ENCODE measurements at places on chromosomes 11 and 22. TPM values are rescaled to one million over a fixed set of nuclear protein-coding genes. Genes with fewer than 3 reads are reported as not detected.

The LRRC10B gene
- polyA plus RNA-seq = 1.3 TPM

The TRIM34 gene
- polyA plus RNA-seq = 11.6 TPM

GRCh38 chr11:75028724-75029123 is 40.0 kb downstream of the NEU3 start:
- DNase-seq = no peak

DNA sequence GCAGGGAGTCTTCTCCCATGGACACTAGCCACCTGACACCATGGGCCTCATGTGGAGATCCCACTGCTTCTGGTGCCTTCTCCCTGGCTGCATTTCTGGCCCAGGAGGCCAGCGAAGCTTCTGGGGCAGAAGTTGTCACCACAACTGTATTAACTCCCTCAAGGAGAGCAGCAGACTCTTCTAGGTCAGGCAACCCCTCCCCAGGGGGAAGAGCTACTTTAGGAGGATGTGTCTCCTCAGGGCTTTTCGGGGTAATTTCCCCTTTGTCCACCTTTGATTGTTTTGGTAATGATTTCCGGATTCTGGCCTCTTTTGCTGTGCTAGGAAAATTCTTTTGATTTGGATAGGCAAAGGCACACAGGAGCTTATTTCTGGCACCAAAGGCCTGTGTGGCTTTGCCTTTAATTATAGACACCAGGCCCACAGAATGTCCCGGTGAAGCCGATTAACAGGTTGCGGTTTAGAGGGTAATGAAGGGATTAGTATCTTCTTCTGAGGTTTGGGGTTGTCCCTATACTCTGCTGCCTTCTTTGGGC is 8.9 kb upstream of the UCP2 start:
- no peak for DNase-seq

The NLRP14 gene
- 0.82 TPM for polyA plus RNA-seq

- DNase-seq = no peak
Observed at GRCh38 chr11:121841487-121842191, 274.4 kb downstream of the BLID start.

DNA sequence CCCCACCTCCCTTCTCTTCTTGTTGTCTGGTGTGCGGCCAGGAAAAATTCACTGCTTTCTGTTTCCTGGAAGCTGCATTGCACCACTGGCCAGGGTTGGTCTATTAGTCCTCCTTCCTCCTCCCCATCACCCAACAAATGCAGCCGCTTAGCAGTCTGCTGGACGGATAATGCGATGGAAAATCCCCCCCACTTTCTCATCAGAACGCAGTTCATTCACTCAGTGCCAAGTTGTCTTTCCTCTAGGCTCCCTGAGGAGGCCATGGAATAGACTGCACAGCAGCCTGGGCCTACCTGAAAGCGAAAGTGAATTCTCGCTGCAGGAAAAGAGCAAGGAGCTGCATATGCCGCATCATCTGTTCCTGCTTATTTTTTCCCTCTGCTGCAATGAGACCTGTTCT is 513.6 kb downstream of the METTL15 start:
- peak; percentile 21 for DNase-seq

DNA sequence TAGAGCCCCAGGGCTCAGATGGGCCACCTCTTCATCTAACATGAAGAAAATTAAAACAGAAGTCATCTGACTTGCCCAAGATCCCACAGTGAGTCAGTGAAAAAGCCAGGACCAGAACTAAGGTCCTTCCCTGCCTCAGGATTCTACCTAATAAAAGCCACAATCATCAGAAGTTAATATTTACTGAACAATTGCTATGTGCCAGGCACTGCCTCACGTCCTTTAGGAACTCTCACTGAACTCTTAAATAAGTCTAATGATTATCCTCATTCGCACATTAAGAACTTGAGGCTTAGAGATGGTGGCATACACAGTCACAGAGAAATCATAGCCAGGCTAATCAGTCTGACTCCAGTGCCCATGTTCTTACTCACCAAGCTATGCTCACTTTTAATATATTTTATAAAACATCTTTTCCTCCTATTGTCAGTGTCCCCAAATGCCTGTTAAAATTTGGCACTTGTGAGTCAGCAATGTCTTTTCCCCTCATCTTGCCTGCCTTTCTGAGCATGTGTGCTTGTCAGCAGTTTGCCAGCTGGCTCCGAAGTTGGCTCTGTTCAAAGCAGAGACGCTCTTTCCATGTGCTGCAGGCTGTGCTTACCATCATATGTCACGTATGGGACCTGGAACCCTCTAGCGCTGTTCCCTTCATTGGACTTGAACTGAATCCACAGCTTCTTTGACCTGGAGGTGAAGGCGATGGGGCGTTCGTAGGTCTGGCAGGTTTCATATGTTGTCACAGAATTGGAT is 21.5 kb upstream of the NRIP3 start:
- no peak for DNase-seq

DNA sequence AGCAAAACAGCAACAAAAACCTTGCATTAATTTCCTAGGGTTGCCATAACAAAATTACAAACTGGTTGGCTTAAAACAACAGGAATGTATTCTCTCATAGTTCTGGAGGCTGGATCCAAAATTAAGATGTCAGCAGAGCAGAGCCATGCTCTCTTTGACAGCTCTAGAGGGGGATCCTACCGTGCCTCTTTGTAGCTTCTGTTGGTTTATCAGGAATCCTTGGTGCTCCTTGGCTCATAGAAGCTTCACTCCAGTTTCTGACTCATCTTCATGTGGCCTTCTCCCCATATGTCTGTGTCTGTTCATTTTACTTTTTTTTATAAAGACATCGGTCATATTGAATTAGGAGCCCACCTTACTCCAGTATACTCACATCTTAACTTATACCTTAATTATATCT is 90.5 kb upstream of the POU2AF2 start:
- no peak for DNase-seq

The WNT7B gene
- 0.33 TPM for polyA plus RNA-seq

DNA sequence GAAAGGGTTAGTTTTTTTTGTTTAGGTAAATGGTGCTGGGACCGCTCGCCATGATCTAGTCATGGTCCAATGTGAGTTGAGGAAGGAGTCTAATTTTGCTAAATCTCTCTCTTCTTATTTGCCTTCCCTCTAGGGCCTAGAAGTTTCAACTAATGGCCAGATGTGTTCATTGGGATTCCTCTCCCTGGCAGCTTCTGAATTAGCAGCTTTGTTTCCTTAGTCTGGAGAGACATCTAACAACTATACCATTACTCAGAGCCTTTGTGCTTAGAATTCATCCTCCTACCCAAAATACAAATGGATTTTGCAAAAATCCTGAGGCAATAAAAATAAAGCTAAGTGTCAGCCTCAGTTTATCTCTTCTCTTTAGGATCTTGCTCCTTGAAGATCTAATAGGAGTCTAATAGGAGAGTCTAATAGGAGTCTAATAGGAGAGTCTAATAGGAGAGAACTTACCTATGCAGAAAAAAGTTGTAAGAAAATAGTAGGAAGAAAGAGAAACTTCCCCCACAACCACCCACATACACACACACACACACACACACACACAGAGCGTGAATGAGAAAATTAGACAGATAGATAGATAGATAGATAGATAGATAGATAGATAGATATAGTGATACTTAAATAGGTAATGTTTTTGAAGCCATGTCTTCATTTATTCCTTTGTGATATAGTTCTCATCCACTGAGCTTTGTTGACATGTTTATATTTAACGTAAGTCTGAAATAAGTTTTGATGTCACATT is 980.5 kb upstream of the CNTN5 start:
- DNase-seq = no peak

- DNase-seq = peak; percentile 55
Observed at GRCh38 chr22:39530692-39531331, 1.7 kb downstream of the RPS19BP1 start.

DNA sequence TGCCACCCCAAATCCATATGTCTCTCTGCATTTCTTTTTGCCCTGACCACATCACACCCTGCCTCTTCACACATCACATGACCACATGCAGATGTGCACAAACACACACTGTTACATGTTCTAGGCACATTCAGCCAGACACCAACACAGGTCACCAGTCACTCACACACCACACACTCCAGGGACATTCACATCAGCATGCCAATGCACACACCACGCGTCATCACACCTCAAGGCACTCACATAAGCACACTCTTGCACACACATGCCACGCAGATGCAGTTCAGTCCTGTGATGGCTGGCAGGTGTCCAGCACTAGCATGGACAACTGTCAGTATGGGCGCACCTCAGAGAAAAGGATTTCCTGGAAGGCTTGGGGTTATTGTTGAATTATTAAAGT is 77.0 kb upstream of the MYOD1 start:
- DNase-seq = no peak
